ENCODE measurements at places on chromosomes 13 and 19.
A peak's percentile ranks its signal among the peaks of the same experiment; 100 is the strongest.

DNA sequence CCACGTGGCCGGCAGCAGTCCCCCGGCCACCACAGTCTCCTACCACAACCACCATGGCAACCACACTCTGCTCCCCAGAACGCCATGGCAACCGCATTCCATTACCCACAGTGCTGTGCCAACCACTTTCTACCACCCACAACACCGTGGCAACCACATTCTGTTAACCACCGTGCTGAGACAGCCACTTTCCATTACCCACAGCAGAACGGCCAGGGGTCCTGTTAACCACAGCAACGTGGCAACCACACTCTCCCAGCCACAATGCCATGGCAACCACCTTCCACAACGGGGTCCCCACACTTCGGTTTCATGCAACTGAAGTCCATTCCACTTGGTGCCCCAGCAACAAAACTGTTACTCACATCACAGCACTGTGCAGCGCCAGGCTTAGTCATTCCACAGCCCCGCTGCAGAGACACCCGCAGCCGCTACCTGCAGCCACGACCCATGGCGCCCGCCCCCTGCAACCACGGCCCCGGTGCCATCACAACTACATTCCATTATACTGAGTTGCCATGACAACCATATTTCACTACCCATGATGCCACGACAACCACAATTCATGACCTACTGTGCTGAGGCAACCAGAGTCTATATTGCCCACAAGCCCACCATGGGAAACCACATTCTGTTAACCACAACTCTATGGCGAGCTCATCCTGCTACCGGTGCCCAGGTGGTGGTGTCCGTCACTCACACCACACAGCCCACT, 10.0 kb downstream of the DPF1 start:
- DNase-seq: peak; percentile 68

GRCh38 chr19:17977488-17977887, 10.6 kb downstream of the KCNN1 start:
- no peak for DNase-seq

- DNase-seq: peak; percentile 27
These were observed 23.5 kb downstream of the FAM187B start for GRCh38 chr19:35204799-35205732.

DNA sequence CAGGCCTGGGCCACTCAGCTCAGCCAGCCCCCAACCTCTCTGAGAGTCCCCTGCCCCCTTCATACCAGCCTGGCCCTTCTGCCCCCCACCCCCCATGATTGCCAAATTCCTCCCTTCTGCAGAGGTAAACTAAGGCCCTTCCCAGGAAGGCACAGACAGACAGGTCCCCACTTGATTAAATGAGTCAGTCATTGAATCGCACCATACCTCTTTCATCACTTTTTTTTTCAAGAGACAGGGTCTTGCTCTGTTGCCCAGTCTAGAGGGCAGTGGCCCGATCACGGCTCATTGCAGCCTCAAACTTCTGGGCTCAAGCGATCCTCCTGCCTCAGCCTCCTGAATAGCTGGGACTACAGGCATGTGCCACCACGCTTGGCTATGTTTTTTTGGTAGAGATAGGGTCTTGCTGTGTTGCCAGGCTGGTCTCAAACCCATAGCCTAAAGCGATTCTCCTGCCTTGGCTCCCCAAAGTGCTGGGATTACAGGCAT, 6.0 kb downstream of the PODNL1 start:
- DNase-seq: no peak

- no peak for DNase-seq
These were observed 11.6 kb downstream of the DIAPH3 start for GRCh38 chr13:60152114-60152513.

GRCh38 chr19:12880551-12881171, 588 bp downstream of the DNASE2 start:
- DNase-seq: peak; percentile 21

GRCh38 chr19:45175515-45176345, 2.3 kb downstream of the TRAPPC6A start:
- no peak for DNase-seq

DNA sequence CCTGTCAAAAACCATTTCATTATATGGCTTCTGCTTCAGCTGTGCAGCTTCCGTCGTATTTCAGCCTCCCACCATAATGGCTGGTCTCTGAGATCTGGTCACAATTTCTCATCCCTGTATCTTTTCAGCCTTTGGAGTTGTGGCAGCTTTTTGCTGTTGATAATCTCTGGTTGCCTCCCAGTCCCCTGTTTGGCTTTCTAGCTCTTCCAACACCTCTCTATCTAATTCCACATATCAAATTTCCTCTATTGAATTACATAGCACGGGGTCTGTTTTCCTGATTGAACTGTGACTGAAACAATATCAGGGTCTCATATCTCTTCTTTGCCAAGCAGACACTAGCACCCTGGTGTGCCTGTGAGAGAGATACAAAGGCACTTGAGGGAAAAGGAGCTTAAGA, 222.1 kb upstream of the OBI1 start:
- no peak for DNase-seq

DNA sequence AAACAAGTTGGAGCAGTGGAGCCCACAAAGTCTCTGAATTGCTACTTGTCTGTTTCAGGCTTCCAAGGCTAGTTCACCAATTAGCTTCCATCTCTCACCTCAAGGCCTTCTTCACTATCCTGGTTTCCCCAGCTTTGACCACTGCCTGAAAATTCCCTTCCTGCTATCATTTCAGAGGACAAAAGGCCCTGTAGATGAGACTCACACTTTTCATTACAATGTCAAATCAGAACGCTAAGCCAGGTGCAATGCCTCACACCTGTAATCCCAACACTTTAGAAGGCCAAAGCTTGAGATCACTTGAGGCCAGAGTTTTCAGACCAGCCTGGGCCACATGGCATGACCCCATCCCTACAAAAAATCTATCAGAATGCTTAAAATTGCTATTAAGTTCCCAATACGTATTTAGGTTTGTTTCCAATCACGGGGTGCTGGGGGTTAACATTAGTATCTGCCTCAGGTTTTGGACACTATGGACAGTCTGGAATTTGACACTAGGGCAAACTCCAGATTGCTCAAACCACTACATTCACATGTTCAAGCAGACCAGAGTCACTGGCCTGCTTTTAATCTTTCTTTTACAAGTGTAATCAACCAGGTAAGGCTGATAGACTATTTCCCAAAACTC, 5.5 kb downstream of the TPT1 start:
- no peak for DNase-seq

DNA sequence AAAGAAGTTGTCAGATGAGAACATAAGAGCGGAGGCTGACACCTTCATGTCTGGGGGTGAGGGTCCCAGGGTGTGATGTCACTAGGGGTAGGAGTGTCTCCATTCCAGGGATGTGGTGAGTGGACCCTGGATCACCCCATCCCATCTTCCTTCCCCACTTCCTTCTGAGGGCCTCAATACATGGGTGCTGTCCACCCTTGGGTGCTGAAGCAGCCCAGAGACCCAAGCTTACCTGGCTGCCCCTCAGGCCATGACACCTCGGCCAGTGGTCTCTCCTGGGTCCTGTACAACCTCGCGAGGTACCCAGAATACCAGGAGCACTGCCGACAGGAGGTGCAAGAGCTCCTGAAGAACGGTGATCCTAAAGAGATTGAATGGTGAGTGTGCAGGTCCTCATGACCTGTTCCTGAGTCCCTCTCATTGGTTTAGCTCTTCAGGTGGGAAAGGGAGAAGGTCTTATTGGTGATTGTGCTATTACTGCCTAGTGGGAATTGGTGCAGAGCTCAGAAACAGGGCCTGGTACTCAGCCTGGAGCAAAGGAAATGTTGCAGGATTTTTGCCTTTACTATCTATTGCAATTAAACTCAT, 37.7 kb upstream of the CYP4F8 start:
- no peak for DNase-seq

- no peak for DNase-seq
These were observed 9.8 kb downstream of the LILRB2 start for GRCh38 chr19:54271106-54271505.

DNA sequence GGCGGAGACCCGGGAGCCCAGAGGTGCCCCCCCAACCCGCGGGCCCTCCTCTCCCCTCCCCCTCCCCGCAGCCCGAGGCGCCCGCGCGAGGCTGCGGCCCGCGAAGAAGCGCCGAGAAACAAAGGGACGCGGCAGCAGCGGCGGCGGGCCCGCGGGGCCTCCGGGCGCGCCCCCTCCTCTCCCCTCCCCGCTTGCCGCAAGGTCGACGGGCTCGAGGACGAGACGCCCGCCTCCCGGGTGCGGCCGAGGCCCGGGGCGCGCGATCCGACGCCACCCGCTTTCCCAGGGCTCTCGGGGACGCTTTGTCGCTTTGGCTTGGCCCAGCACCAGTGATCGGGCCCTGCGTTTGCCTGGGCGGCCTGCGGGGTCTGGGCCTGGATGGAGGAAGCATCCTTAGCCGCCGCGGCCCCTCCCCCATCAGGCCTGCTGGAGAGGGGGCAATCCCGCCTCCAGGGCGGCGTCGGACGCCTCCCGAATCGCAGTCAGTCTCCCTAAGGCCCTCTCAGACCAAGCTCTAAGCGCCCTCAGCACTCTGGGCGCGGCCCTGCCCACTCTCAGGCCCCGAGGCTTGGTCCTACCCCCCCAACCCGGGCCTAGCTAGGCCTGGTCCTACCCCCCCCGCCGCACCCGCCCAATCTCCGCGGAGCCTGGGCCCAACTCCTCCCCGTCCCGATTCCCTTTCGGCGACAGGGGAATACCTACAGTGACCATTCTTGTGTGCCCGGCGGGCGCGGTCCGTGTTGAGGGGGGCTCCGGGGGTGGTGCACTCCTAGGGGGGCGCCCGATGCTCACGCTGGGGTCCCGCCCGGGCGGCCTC, 740 bp downstream of the ELAVL3 start:
- no peak for DNase-seq

DNA sequence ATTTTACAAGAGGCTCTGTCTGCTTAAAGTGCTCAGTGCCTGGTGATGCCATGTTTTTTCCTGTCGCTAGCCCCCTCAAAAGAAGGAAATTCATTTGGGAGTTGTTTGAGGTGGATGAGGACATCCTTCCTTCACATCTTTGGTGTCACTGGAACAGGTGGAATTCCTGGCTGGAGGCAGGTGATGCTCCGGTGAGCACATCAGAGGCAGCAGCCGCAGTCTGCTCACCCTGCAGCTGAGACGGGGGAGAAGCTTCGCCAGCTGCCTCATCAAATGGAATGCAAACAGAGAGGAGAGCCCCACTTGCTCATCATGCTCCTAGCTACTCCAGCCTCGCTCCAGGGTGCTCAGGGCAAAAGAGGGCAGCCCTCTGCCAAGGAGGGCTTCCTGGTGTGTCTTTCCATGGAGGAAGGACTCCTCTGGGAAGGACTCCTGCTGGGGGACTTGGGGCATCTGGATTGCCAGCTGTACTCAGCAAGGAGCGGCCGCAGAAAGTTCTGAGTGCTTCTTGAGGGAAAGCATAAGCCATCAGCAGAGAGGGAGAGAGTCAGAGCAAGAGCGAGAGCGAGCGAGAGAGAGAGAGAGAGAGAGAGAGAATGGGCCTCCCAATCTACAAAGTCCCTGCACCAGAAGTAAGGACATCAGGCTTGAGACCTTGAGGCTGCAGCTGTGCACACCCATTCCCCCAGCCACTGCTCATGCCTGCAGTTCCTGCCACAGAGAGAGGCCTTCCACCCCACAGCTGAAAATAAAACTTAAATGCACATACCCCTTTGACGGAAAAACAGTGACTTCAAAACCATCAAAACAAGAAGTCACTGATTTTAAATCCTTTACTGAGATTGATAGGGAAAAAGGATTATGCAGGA, 74.3 kb upstream of the UBL3 start:
- no peak for DNase-seq

DNA sequence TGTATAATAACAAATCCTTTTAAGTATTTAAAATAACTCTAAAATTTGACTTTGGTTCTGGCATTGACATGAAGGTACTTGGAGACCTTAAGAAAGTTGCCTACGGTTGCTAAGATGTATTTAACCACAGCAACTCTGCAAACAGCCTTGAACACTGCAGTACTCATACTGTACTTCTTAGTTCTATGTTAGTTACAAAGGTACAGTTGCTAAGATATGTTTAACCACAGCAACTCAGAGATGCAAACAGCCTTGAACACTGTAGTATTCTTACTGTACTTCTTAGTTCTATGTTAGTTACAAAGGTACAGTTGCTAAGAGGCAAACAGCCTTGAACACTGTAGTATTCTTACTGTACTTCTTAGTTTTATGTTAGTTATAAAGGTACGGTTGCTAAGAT, 268.3 kb upstream of the MIR17HG start:
- DNase-seq: no peak

DNA sequence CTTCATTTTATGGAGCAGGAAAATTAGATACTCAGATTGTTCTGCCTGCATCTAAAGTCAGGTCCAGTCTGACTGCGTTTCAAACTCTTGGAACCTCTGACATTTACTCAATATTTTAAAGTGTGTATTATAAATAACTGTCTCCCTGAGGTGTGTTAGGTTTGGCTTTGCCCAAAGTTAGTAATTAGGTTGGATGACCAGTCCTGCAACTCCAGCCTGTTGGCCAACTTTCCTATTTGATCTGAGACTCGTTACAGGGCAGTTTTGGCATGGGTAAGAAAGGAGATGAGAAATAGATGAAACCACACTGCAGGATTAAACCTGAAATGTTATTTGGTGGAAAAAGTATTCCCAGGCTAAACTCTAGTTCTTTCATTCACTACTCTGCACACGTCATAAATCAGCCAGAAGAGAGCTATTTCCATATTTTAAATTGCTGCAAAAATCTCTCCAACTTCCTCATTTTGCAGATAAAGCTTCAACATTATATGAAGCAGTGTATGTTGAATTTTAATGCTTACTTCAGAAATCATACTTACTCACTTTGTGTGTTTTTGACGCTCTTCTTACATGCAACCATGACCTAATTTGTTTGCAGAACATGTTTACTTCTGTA, 357.1 kb downstream of the DCT start:
- no peak for DNase-seq

DNA sequence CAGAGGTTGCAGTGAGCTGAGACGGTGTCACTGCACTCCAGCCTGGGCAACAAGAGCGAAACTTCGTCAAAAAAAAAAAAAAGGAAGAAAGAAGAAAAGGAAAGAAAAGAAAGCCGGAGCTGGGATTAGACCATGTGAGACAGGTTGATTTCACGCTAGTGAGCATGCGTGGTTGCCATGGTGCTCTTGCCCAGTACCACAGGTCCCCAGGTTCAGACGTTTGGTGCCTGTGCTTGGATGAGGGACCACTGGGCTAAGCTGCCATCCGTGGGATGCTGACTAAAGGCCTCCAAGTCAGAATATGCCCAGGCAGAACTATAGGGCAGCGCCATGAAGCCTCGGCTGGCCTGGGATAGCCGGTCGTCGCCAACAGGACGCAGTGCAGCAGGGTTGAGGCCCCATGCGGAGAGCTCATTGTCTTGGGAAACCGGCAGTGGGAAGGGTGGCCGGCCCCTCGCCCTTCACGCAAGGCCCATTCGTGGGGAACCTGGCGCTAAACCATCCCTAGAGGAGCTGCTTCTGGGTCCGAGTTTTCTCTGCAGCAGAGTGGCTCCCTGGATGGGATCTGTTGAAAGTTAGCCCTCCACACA, 7.2 kb upstream of the TEX101 start:
- DNase-seq: no peak

DNA sequence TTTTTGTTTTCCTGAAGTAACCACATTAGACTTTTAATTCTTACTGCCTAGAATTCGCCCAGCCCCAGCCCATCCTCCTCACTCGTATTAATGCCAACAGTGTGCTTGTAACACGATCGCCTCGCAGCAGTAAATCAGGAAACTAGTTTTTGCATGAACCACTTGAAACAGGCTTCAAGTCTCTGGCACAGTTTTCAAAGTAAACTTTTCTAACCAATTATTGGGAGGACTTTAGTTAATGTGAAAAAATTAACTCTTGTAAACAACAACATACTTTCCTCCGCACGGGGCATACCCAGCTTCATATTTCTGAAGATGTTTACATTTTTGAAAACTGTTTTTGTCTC, 39.2 kb downstream of the TNFRSF19 start:
- DNase-seq: no peak
